ENCODE measurements at places on chromosomes 1 and 21.

DNA sequence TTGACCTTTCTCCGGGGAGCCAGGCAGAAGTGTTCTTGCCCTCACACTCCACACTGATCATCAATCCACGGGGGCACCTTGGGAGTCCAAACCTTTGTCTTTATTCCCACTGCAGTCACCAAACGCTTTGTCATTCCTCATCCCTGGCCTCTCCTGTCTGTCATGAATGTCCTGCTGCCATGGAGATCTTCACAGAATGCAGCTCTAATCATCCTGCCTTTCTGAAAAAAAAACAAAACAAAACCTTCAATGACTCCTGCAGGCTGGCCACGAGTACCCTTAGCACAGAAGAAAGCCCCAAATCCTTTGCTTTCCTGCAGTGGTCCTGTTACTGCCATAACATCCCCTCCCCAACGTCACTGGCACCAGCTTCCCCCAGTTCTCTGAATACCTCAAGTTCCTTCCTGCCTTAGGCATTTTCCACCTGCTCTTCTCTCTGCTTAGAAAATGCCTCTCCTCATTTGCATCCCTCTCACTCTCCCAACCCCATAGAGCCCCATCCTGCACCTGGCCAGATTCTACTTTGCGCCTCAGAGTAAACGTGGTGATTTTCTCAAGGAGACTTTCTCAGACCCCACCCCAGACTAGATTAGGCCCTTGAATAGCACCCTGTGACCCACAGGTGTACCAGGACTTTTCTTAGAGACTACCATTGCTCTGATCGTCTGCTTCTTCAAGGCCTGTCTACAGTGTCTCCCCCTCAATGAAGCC lies 131.2 kb downstream of the AK5 start:
- no peak for DNase-seq

- DNase-seq: no peak
These were observed 648.5 kb downstream of the LMO4 start for GRCh38 chr1:87977145-87977544.

DNA sequence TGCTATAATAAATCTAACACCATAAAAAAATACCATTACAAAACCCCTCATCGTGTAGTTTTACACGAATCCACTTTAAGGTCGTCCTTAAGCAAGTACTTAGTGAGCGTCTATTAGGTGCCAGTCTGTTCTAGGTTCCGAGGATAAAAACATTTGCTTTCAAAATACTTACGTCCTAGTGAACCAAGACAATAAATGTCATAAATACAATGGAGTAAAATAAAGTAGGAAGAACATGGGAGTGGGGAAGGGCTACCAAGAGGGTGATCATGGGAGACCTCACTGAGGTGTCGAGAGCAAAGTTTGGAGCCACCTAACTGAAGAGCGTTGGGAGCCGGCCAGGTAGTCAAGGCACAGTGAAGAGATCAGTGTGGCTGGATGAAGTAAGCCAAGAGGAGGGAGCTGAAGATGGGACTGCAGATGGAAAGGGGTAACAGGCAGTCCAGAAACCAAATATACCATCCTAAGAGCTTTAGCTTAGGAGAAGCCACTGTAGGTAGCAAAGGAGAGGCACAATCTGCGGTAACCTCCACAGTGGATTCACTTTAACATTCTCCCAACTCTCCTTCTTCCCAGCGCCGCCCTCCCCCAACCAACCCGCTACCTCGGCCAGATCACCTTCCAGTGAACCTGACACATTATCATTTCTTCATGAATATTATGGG lies 684 bp downstream of the LTN1 start:
- DNase-seq: no peak

DNA sequence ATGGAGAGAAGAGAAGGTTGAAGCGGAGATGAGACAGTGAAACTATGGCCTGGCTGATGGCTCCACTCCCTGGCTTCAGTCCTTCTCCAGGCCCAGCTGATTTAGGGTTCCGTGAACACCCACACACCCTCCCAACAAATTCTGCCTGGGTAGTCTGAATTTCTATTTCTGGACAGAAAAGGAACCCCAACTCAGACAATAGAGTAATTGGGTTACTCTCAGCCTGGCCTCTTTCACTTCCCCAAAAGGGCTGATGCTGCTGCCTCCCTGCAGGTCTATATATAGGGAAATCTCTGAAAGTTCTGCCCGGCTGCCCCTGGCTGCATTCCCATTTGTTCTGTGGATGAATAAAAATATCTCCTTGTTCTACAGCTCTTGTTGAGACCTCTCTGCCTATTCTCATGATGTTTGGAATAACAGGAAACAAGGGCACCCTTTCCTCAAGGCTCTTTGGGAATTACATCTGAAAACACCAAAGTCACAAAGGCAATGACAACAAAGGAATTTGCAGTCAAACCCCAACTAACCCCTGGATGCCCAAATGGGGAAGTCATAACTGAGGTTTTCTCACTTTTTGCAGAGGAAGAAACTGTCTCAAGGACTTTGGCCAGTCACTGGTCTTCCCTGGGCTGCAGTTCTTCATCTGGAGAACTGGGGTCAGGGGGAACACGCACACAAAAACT lies 11.4 kb upstream of the ZSCAN20 start:
- DNase-seq: no peak

- DNase-seq: no peak
These were observed 121.3 kb downstream of the TGFB2 start for GRCh38 chr1:218466341-218467010.

- no peak for DNase-seq
These were observed 458.0 kb upstream of the DEPDC1 start for GRCh38 chr1:68954841-68955240.

GRCh38 chr1:22736501-22737080 lies 26.0 kb downstream of the EPHB2 start:
- no peak for DNase-seq

- DNase-seq: no peak
These were observed 36.9 kb downstream of the RPS6KC1 start for GRCh38 chr1:213087911-213088310.

GRCh38 chr1:85584264-85584781 lies 3.8 kb downstream of the CCN1 start:
- DNase-seq: peak; percentile 51

GRCh38 chr1:67909776-67910175 lies 76.5 kb upstream of the GNG12 start:
- DNase-seq: no peak

DNA sequence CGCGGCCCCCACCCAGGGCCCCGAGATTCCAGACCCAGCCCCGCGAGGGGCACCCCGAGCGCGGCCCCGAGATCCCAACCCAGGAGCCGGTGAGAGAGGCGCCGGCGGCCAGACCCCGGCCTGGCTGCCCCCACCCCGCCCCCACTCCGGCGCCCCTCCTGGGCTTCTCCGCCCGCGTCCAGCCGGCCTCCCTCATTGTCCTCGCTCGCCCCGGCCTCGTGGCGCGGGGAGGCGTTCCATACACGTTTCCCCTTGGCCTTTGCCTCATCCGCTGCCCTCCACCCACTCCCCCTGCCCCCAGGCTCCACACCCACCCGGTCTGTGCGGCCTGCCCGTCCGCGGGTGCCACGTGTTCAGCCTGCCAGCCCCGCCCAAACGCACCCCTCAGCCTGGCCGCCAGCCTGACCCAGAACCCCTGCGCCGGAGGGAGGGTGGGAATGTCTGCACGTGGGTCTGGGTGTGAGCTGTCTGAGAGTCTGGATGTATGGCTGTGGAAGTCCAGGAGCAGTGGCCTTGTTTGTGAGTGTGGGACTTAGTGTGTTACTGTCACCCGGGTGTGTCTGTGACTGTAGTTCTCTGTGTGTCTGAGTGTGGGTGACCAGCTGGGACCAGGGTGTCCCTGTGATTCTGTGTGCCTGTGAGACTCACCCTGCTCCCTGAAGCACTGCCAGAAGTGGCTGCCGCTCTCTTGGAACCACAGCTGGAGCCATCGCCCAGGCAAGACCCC lies 681 bp downstream of the B4GALT2 start:
- DNase-seq: no peak

DNA sequence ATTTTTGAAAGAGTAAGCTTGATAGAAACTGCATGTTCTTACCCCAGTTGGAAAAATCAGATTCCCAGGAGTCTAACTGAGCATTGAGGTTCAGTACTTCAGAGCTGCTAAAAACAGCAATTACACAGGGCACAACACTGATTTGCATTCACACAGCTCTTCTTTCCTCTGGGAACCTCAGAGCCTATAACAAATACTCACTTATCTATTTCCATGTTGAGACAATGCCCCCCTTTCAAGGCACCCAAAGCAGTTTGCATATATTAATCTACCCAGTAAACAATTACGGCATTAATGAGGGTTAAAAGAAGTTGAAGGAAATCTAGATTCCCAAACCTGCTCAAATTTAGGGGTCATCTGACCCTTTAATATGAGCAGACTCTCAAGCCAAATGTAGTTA lies 126.9 kb upstream of the SLC35F3 start:
- DNase-seq: no peak

DNA sequence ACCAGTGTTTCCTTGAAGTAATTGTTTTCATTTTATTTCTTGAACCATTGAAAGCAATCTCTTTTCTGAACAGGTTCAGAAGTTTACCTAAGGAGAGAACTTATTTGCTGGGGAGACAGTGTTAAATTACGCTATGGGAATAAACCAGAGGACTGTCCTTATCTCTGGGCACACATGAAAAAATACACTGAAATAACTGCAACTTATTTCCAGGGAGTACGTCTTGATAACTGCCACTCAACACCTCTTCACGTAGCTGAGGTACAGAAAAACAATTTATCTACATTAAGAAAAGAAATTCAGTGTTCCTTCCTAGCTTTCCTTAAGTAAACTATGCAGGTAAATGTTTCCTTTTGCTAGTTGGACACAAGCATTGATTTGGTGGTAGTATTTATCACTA lies 27.4 kb downstream of the AGL start:
- no peak for DNase-seq

- DNase-seq: no peak
These were observed 193.4 kb downstream of the APP start for GRCh38 chr21:25977068-25977611.

- no peak for DNase-seq
These were observed 25.1 kb downstream of the IARS2 start for GRCh38 chr1:220119043-220119512.

- no peak for DNase-seq
These were observed 8.7 kb upstream of the KCNK1 start for GRCh38 chr1:233605205-233605604.

Data from renal cortex interstitium (tissue), 15 donors.